ENCODE measurements at places on chromosomes 6 and 20. TPM values are rescaled to one million over a fixed set of nuclear protein-coding genes. Genes with fewer than 3 reads are reported as not detected.

NOTCH4 gene
- total RNA-seq, result 27.9 TPM

BMP2 gene
- 4.7 TPM for total RNA-seq

CRISP2 gene
- not detected for total RNA-seq

MGME1 gene
- total RNA-seq, result 11.1 TPM

DNA sequence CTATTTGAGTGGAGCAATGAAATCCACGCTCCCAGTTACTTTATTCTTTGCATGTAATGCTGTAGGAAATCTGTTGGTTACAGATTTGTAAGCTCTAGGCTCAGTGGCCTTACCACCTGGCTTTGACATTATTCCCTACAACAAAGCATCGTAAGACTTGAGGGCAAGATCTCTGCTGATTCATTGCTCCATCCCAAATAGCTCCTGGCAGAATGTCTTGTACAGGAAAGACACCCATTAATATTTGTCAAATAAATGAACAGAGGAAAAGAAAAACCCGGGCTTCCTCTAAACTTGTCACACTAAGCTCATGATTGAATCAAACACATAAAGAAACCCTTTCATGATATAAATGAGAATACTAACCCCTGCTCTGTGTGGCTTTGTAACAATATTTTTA, 357.5 kb upstream of the RNF217 start:
- no peak for DNase-seq

DNA sequence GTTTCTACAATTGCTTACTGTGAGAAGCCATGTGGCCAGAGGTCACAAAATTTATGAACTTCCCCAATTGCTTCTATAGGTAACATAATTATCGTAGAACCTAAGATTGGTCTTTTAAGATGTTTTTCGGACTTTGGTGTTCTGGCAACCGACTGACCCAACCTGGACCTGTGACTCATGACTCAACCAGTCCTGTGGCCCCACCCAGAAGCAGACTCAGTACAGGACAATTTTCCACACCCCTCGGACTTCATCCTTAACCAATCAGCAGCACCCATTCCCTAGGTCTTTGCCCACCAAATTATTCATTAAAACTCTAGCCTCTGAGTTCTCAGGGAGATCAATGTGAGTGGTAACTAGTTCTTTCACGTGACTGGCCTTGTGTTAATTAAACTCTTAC, 26.4 kb upstream of the AKAP12 start:
- DNase-seq, result no peak

DNA sequence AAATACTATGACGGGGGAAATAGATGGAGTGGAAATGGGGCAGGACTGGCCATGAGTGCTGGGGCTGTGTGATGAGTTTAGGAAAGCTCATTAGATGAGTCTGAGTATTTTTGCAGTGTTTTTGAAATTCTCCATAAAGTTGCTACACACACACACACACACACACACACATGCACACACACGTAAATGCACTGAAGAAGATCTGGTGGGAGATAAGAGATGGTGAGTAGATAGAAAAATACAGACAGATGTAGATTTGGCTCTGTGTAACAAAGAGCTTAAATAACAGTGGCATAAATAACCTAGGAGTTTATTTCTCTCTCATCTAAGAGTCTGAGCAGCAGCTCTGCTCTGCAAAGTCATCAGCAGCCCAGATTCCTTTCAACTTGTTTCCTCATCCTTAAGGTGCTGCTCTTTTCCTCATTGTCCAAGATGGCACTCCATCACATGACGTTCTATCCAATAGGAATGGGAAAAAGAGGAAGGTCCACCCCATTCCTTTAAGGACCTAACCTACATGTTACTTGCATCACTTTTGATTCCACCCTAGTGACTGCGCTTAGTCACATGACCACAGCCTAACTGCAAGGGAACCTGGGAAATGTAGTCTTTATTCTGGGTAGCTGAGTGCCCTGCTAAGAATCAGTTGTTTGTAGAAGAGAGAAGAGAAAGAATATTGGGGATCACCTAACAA, 76.4 kb downstream of the EYA2 start:
- DNase-seq, result no peak

All from left cardiac atrium (tissue), 4 donors.